Left colon (tissue), 2 donors: ENCODE measurements at places on chromosomes 16 and 17.

GRCh38 chr16:50146479-50147435, 6.3 kb upstream of the TENT4B start:
- DNase-seq = no peak

- DNase-seq = no peak
Observed at GRCh38 chr17:28113269-28113668, 70.8 kb downstream of the NLK start.

GRCh38 chr17:10177913-10178505, 20.4 kb downstream of the GAS7 start:
- DNase-seq = no peak

DNA sequence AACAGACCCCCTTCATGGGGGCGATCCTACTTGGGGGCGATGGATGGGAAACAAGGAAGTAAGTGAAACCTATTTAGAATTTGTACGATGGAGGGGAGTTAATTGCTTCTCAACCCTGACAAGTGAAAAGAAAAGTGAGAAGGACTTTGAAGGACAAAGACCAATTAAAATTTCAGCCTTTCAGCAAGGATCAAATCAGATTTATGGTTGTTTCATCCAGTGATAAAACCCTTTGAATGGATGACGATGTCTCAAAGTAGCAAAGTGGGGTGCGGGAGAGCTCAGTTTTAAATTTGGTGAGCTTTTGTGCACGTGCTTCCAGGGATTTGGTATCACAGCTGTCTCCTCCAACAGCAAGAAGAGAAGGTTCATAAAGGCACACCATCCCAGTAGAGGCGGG, 51.7 kb downstream of the CMIP start:
- no peak for DNase-seq

- DNase-seq = no peak
Observed at GRCh38 chr17:49969134-49969759, at the start of gene DLX4. DLX4 (plus strand) TSS chr17:49969190; CDS start chr17:49969469, 279 bp downstream.

DNA sequence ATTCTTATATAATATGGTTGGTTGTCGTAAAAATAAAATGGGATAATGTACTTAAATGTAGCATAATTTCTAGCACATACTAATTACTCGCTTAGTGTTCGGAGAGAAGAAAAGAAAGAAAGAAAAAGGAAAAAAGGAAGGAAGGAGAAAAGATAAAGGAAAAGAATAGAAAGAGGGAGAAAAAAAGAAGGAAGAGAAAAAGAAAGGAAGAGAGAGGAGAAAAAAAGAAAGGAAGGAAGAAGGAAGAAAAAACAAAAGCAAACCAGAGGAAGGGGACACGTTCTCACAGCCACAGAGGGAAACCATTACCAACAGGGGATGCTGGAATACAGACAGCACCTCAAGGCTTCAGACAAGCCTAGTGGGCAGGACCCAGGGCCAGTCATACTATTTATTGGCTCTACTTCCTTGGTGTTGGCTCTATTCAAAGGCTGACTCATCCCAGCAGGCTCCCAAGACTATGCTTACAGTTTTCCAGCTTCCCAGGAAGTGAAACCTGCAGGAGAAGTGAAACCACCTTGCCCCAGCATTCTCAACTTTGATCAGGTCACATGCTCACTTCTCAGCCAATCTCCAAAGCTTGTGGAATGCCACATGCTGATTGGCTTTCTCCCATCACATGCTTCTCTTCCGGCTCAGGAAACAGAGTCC, 273.5 kb upstream of the IRX5 start:
- no peak for DNase-seq

- no peak for DNase-seq
Observed at GRCh38 chr17:956905-957304, 22.7 kb downstream of the NXN start.

GRCh38 chr17:77681861-77682260, 276.6 kb upstream of the TNRC6C start:
- peak; percentile 73 for DNase-seq
